Karpas-422 (cell line): ENCODE measurements at places on chromosomes 5 and 9. TPM values are rescaled to one million over a fixed set of nuclear protein-coding genes. Genes with fewer than 3 reads are reported as not detected.

FAM153A gene
- total RNA-seq, result 0.61 TPM in 1 of 2 replicates, not detected in the other

GRCh38 chr5:98713027-98713426, 60.4 kb upstream of the RGMB start:
- no peak for DNase-seq

DNA sequence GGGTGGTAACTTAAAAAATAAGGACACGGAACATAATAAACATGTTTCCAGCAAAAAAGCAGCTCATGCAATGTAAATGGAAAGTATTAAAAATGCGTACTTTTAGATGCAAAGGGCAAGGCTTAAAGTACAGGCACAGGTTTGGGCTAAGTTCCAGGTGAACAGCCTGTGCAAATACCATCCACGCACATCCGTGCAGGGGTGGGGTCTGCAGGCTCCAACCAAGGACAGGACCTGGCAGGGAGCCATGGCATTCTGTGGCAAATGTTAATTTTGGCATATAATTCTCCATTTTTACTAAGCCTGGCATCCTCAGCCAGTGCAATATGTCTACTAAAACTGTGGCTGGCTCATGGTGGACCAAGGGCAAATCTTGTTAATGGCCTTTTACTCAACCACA, 365.8 kb upstream of the DAP start:
- DNase-seq, result no peak

PTGES gene
- total RNA-seq, result not detected in 2 replicates

DNA sequence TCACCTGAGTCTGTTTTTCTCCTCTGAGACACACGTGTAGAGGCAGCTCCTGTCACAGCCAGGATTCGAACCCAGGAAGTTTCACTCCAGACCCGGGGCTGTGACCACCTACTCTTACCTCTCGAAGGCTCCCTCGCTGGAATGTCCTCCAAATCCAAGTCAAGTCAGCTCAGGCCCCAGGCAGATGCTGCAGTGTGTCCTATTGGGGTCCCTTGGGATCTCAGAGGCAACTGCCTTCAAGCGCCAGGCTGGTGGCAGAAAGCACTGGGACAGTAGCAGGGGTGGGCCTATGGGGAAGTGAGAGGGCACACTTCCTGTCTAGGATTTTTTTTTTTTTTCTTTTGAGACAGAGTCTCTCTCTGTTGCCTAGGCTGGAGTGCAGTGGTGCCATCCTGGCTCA, 762 bp upstream of the ST6GALNAC4 start:
- peak; percentile 89 for DNase-seq

DNA sequence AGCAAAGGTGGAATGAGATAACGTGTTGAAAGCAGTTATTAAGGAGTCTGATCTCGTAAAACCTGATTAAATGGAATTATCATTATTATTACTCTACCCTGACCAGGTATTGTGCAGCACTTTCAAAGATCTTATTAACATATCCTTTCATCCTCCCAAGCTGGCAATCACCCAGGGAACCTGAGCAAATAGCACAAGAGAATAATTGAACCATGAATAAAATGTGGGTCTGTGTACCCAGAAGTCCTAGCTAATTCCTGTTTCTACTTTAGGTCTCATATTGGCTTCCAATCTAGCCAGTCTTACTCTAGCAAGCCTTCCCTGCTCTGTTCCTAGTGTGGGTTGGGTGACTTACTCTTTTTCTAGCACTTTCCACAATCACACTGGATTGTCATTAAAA, 162.2 kb upstream of the STK32A start:
- no peak for DNase-seq

GRCh38 chr5:150363185-150363584, 5.7 kb downstream of the TCOF1 start:
- DNase-seq, result no peak

DNA sequence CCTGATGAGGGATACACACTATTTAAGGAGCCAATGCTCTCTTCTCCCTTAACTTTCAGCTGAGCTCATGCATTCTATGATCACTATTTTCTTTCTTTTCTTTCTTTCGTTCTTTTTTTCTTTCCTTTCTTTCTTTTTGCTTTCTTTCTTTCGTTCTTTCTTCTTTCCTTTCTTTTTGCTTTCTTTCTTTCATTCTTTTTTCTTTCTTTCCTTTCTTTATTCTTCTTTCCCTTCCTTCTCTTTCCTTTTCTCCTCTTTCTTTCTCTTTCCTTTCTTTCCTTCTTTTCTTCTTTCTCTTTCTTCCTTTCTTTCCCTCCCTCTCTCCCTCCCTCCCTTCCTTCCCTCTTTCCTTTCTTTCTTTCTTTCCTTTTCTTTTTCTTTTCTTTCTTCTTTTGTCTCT, 761.2 kb downstream of the SEMA5A start:
- DNase-seq, result no peak

DNA sequence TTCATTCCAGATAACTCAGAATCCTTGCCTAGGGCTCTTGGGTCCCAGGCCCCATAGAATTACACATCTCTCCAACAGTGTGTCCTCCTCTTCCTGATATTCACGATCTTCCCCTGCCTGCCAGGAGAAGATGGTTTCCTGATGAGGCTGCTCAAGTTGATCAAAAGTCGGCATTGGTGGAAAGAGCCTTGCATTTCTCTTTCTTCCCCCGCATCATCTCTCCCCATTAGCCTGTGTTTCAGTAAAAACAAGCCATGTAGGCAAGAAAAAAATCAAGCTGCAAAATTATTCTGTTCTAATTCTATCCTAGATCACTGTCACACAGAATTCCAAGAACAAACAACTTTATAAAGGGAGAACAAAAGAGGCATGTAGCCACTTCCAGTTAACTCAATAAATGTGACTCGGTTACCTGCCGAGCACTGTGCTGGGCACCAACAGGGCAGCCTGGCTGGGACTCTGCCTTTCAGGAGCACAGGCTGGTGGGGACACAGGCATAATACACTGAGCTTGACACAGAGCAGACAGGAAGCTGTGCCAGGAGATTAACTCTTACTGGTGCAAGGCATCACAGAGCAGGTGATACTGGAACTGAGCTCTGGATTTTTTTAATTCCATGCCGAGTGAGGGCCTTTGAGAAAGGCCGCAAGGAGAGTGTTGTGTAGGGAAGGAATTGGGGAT, 25.6 kb downstream of the TMOD1 start:
- no peak for DNase-seq

DNA sequence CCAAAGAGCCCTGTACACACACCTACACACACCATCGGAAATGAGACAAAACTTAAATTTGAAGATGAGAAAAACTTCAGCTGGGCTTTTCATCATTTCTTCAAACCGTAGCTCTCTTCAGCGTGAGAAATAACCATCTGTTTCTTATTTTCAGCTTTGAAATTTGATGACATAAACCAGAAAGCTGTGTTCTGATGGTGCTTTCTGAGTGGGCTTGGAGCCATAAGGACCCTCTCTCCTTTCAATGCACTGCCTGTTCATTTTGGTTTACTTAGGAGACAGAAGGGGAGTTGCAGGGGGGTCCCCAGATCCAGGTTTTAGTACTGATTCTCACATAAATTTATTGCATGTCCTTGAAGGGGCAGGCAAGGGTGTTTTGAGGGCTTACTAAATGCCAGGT, 9.5 kb downstream of the FBXO10 start:
- DNase-seq, result no peak

DNA sequence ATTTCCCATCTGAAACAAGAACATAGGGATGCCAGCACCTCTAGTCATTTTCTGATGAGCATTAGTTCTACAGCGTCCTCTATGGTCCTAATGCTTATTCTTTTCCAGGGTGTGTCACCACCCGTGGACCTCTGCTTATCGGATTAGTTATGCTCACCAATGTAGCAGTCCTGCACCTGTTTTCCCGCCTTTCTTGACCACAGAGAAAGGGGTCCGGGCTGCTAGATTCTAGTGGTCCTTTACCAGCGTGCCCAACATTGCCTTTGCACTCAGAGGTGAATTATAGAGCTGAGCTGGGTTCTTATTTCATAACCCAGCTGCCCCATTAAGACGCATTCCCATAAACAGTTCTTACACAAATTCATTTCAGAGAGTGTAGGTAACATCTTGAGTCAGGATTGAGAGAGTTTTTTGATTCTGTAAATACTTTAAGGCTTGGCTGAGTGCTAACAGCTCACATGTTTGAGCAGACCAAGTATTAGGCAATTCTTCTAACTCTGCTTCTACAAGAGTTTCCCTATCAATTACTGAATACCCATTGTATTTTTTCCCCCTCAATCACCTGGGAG, 2205.1 kb upstream of the C9orf72 start:
- DNase-seq, result no peak

SPINK13 gene
- not detected in 2 replicates for total RNA-seq

DNA sequence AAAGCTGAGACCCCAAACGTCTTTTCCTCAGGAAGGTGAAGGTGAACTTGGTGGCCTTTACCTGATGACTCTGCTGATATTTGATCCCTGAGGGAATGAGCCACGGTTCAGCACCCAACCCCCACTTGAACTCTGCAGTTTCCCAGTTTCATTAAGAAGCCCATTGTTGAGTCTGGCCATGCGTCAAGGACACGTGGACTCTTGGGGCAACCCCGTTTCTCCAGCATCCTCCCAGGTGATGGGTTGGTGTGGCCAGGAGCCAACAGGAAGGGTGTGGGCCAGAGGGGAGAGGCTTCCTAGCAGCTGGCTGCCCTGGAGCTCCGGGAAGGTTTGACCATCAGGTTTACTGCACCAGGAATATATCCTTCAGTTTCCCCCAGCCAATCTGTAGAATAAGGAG, 59.5 kb upstream of the GNE start:
- DNase-seq, result no peak

SETD9 gene
- total RNA-seq, result 19.2 and 28.4 TPM in 2 replicates
